SHP77 (cell line): ENCODE measurements at places on chromosomes 2 and 18.

DNA sequence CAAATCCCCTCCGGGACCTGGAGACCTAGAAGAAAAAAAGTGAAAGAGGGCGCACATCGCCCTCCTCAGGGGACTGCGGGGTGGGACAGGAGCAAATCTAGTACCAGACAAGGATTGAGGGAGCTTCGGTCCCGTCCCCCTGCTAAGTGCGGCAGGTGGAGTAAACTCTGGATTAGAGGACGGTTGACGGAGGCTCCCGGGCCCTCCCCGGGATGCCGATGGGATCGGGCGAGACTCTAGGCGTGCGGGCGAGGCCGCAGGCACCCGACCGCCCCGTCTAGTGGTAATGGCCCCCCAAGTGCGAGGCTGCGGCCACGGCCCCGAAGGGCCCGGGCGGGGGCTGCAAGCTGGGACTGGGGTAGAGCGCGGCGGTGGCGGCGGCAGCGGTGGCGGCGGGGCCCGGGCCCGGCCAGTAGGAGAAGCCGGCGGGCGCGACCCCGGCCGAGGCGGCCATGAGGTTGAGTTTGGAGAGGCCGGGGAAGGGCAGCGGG is 3.5 kb downstream of the FEV start:
- peak; percentile 38 for DNase-seq

- peak; percentile 65 for DNase-seq
Measured at GRCh38 chr2:60998628-60999545, 18.6 kb upstream of the PEX13 start.

DNA sequence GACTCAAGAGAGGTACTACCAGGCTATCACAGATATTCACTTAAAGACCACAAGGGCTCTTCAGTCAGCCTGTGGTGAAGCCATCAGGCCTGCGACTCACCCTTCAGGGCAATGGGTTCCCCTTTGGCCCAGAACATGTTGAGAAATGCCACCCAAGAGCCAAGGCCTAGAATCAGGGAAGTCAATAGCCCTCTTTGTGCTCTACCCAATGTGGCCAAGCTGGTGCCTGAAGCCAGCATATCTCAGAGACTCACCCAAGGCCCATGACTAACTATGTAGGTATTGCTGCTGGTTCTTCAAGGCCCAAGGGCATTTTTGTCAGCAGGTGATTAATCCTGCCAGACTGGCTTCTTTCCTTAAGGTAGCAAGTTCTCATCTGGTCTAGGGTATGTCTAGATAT is 338.9 kb upstream of the SETBP1 start:
- no peak for DNase-seq

DNA sequence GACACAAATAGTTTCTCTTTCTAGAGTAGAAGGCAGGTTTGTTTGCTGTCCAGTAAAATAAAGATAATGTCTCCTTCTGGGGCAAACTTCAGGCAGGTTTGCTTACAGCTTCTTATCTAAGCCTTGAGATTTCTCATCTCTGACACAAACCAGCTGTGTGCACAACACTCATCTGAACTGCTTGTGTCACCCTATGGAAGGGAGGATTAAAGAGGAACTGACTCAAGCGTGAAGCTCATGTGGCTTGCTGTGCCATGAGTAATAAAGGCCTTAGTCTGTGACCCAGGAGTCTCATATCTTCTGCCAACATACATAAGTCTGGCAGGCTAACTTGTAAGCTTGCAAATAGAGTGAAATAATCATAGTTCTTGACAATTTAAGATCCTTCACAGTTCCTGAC is 24.2 kb upstream of the CPO start:
- no peak for DNase-seq

- no peak for DNase-seq
Measured at GRCh38 chr2:9675415-9676351, 44.9 kb upstream of the YWHAQ start.

DNA sequence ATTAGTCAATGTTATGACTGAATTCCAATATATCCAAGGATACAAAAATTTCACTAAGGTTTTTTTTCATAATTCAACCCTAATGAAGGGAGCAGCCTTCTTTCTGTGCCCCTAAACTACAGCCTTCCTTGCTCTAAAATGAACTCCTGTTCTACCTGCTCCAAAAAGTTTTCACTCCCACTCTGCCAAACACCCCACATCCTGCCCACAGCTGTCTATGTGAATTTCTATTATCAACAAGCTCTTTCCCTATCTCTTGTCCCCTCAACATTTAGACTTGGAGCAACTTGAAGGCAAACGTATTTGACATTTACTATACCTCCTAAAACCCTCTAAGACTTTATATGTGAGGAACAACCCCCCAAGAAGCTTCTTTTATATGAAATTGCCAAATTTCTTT is 2.5 kb downstream of the STAT4 start:
- DNase-seq = no peak

- peak; percentile 28 for DNase-seq
Measured at GRCh38 chr2:2244508-2244907, 86.6 kb downstream of the MYT1L start.

DNA sequence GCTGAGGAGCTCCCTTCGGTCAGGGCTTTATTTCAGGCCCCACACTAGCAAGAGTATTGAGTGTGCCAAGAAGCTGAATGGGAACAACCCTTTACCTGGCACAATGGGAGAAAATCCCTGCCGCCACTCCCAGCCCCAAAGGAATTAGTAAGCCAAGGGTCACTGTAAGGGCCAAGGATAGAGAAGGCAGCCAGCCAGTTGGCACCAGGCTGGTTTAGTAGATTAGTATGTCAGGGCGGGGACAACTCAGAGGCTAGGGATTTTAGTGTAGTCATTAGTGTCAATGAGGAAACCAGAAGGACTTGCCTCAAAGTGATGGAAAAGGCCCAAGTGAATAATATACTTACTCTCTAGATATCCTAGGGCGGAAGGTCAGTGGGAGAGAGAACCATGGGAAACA is 34.9 kb upstream of the CYP26B1 start:
- no peak for DNase-seq

GRCh38 chr2:20483194-20483895 is 36.5 kb downstream of the RHOB start:
- no peak for DNase-seq

DNA sequence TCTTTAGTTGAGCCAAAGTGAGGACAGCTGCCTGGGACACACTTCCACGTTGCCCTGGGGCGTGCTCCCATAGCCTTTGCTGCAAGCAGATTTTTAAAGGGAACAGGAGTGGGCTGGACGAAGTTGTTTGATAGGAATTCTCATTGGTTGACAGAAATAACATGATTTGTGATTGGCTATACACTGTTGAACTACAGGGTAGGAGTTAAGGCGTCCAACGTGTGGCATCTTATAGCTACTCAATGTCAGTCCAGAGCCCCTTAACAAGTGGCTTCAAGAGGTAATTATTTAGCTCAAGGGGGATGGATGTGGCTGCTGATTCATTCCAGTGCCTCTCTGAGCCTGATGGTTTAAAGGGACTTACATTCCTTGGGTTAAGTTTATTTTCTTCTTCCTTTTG is 65.5 kb downstream of the ACAA2 start:
- no peak for DNase-seq

DNA sequence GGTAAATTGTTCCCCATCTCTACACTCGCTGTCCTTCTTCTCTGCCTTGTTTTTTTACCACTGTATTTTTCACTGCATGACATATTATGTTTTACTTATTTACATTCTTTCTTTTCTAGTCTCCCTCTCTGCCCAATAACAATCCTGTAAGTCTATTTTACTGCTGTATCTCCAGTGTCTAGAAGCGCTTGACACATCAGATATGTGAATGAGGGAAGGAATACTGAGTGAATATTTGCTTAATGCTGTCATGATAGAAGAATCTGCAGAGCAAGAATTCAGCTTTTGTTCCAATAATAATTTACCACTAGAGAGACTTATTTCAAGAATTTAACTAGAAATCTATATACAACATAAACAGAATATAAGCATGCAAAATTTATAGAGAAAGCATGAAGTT is 99.5 kb downstream of the GALNT13 start:
- no peak for DNase-seq

DNA sequence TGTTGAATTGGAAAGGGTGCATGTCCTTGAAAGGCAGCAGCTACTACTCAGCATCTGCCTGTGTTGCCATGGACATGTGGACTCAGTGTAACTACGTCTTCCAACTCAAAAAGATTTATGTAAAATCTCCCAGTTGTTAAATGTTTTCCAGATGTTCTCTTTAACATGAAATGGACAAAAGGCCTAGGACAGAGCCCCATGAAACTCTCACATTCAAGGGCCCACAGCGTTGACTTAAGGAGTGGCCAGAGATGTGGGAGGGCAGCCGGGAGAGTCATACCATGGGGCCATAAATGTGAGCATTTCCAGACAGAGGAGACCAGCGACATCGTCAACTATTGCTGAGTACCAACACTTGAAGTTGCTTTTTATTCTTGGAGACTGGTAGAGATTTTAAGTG is 9.9 kb downstream of the SLC3A1 start:
- DNase-seq = no peak

DNA sequence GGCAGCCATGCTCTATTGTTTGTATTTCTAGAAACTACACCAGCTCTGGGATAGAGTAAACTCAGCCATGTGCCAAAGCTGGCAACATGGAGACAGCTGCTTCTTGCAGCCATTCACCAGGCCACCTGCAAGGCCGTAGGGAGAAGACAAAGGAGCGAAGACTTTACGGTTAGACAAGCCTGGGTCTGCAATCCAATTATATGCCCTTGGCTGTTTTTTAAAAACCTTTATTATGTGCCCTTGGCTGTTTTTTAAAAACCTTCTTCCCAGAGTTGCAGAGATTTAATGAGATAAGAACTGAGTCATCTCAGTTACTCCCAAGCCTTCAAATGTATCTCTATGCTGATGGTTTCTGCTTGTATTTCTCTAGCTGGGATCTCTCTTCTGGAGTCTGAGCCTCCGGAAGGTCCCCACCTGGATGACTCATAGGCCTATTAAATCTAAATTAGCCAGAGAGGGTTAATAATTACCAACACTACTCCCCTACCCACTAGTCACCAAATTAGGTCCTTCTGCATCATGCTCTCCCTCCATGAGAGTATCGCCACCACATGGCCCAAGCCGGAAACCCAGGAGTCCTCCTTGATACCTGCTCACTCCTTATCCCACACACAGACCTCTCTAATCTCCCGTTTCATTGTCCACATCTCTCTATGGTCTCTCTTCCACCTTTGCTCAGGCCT is 17.5 kb upstream of the DPP4 start:
- DNase-seq = no peak

GRCh38 chr2:197307236-197307932 is 3.2 kb downstream of the ANKRD44 start:
- DNase-seq = no peak

DNA sequence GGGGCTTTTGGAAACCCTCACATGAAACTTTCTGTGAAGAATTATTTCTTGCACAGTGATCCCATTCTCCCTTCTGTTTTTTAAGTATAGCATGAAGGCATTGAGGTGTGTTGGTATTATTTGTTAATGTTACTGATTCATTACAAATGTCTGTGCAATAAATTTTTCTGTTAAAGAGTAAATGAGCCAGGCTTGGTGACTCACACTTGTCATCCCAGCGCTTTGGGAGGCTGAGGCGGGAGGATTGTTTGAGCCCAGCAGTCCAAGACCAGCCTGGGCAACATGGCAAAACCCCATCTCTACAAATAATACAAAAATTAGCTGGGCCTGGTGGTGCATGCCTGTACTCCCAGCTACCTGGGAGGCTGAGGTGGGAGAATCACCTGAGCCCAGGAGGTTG is 87.8 kb downstream of the KCTD18 start:
- DNase-seq = no peak

DNA sequence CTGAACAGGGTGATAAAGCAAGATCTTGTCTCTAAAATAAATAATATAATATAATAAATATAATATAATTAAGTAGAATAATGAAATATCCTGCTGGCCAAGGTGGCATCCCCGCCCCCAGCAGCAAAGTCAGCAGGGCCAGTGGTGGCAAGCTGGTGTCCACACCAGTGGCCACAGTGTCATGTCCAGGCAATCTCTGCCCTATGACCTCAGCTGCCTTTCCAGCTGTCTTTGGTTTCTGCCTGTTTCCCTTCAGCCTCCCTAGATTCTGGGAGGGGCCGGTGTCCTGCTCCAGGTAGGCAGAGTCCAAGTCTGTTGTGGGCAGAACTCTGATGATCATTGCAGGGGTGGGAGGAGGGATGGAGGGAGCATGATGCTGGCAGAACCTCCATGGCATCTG is 16.2 kb upstream of the STEAP3 start:
- no peak for DNase-seq

DNA sequence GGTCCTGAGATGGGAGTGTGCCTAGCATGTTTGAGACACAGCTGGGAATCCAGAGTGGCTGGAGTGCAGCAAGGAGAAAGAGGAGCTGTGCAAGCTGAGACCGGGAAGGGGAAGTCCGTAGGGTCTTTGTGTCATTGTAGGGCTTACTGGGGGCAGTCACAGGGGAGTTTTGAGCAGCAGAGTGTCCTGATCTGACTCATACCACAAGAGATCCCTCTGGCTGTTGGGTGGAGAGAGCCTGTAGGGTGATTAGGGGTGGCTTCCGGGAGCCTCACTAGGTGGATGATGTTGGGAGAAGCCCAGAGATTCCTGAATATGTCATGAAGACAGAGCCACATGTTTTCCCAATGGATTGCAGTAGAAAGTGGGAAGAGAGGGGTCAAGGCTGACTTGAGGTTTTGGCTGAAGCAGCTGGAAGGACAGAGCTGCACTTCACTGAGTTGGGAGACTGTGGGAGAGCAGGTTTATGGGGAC is 30.9 kb downstream of the FHOD3 start:
- no peak for DNase-seq

DNA sequence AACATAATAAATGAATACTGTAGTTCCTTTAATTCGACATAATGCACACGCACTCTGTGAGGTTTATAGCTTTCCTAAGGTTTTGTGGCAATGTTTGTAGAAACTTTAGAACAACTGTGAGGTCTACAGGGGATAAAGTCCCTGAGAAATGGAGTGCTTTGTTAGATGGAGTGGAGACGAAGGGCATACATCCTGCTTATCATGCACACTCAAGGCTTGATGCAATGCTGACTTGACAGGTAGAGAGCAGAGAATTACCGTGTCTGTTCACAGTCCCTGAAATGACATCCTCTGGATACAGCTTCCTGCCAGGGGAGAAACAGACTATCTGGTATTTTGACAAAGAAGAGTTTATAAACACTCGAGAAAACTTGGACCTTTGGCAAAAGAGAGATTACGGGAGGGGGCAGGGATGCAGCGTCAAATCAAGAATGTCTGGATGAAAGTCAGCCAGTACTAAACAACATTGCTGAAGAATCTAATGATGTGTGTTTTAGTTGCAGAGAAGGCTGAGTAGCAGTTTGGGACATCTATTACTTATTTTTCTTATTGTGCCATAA is 766.9 kb upstream of the ZEB2 start:
- DNase-seq = no peak

- DNase-seq = peak; percentile 41
Measured at GRCh38 chr2:41853427-41854191, 194.2 kb upstream of the PKDCC start.
